ENCODE measurements at places on chromosomes 5 and 9.

- no peak for DNase-seq
These were observed 123.9 kb downstream of the FBXL17 start for GRCh38 chr5:108257996-108258395.

DNA sequence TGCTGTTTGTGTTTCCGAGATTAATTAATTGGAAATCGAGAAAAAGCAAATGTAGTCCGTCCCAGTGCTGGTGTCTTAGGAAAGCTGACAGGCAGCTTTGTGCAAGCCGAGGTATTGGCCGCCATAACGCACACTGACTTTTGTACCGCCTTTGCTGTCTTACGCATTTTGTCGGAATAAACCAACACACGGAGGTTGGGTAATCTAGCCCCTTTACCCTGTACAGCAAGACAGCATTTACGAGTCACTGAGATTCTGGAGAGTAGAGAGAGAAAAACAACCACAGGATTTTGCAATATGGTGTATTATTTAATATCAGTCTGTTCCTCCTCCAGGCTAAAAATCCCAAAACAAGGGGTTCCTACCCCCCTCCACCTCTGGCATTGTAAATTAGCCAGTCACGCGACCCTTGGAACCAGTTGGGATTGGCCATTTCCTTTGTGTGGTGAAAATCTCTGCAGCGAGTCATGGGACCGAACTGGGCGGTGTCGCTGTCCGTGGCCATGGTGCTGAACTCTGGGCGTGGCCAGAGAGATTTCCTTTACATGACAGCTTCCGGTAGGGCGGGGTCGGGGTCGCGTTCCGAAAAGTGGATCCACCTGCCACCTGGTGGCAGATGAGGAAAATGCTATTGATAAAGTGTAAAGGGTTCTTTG lies 10.3 kb upstream of the PCDHB1 start:
- peak; percentile 95 for DNase-seq

DNA sequence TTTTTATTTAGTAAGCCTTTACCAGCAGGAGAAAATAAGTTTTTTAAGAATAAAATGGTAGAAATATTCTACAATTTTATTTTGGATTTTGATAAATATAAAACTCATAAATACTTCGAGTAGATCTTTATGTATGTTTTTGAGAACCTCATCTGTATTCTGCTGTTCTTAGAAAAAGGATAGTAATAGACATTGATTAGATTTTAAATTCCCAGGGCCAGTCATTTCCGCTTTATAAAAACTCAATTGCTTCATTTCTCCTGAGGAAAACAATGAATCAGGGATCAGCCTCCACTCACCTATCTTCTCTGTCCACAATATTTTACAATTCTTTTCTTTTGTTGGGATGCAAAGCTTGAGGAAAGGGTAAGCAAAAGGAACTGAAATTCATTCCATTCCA lies 1983.5 kb upstream of the C9orf72 start:
- DNase-seq, result no peak

GRCh38 chr9:27460226-27461023 lies 63.7 kb upstream of the IFNK start:
- DNase-seq, result no peak

Data from right atrium auricular region (tissue), 2 donors.